KBM-7 (cell line): ENCODE measurements at places on chromosomes 5 and 9.
A peak's percentile ranks its signal among the peaks of the same experiment; 100 is the strongest.

GRCh38 chr5:124212934-124213333 lies 533.5 kb downstream of the ZNF608 start:
- no peak for DNase-seq

DNA sequence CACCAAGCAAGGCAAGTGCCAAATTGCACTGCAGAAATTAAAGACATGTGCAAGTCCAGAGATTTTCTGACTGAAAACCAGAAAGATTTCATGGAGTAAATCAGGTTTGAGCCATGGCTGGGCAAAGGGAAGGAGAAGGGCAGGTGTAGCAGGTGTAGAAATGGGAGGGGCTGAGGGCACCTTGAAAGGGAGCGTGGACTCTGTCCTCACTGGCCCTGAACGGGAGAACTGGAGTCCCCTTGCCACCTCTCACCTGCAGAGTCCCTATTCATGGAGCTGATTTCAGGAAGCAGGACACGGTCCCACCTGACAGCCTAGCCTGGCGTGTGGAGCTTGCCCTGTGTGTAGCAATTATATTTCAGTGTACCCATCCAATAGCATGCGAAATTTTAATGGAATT lies 46.3 kb downstream of the UBE2QL1 start:
- DNase-seq, result no peak

- DNase-seq, result no peak
Observed at GRCh38 chr5:109316634-109317033, 93.1 kb downstream of the PJA2 start.

DNA sequence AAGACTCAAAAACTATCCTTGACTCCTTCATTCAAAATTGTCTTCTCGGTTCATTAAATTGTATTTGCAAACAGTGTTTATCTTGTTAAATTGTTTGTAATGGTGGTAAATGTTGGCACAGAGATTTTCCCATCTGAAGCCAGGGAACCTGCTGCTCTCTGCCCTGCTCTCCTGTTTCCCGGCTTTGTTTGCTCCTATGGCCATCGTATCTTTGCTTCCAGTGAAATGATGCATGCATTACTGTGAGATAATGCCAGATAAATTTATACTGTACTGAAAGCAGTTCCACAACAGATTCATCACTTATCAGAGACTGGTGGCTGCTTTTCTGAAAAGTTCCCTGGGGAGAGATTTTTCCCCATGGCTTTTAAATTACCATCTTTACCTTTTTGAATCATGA lies 81.4 kb downstream of the CD180 start:
- DNase-seq, result no peak

- DNase-seq, result peak; percentile 11
Observed at GRCh38 chr5:154042766-154043165, 4.0 kb downstream of the MFAP3 start.

- DNase-seq, result no peak
Observed at GRCh38 chr5:156221816-156222215, 105.1 kb upstream of the SGCD start.

DNA sequence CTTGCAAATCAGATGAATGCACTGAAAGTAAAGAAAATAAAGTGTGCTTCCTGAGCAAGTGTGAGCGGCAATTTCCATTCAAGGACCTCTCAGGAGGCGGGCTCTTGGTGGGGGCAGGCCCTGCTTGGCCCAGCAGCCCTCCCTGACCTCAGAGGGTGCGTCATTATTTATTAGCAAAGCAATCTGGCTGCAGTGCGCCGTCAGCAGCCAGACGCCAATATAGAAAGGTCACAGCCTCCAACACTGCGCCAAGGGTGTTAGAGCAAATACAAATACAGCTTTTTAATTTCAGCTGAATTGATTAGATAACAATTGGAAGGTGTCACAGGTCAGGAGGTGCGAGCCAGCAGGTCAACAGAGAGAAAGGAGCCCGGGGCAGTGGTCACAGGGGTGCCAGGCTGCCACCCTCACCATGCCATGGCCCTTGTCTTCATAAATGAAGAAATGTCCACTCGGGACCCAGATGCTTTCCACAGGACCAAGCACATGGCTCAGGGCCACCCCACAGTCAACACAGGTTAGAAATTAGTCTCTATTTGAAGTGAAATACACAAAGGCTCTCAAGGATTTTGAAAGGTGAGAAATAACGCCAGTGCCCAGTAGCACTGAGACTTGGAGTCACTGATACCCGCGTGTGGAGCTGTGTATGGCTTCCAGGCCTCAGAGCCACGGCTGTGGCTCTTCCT lies 309.8 kb downstream of the IRX2 start:
- no peak for DNase-seq

DNA sequence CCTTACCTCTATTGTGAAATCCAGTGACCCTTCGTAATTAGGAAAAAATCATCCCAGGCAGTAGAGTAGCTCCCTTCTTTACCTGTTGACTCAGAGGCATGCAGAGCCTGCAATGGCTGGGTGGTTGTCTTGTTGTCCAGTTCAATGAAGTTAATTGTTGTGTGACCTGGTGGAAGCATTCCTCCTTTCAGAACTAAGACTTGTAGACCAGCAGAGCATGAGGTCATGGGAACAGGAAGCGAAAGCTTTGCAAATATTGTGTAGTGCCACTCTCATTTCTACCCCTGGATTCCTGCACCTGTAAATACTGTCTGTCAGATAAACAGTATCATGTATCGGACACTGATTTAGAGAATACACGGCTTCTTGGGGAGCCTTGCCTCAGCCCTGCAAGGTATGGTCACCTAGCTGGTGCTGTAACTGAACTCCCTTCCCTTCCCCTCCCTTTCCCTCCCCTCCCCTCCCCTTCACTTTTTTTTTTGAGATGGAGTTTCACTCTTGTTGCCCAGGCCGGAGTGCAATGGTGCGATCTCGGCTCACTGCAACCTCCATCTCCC lies 5.7 kb upstream of the PRXL2C start:
- no peak for DNase-seq

DNA sequence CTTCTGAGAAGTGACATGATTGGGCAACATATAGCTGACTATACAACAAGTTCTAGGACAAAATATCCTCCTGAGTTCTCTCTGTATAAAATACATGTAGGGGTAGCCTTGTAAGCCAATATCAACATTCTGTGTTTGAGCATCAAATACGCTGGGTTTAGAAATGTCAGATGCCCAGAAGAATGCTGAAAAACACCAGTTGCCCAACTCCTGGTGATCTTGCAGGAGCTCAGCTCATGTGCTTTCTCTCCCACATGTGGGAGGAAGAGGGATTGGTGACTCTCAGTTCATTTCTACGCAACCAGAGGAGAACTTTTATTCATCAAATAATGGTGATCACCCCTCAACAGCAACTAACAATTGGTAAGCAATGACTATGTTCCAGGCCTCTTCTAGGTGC lies 810.9 kb upstream of the ACO1 start:
- no peak for DNase-seq

DNA sequence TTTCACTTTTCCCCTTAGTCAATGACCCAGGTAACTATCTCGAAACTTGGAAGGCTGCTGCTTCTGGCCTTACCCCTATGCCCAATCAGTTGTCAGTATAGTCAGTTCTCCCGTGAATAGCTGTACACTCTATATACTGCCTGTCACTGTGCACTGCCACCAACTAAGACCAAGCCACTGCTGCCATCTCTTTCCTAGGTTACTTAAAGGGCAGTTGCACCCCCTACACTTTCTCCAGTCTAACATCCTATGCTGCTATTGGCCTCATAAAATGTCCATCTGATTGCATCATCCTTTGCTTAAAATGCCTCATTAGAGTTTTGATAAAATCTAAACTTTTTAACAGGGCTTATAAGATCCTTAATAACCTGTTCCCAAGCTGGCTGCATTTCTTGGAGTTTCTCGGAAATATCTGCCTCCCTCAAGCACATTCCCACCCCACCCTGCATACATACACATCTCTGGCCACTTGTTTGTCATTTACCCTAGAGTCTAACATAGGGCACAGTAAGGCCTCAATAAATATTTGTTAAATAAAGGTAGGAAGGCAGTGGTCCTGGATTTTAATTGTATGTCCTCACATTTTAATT lies 32.8 kb upstream of the TNFAIP8 start:
- DNase-seq, result no peak

DNA sequence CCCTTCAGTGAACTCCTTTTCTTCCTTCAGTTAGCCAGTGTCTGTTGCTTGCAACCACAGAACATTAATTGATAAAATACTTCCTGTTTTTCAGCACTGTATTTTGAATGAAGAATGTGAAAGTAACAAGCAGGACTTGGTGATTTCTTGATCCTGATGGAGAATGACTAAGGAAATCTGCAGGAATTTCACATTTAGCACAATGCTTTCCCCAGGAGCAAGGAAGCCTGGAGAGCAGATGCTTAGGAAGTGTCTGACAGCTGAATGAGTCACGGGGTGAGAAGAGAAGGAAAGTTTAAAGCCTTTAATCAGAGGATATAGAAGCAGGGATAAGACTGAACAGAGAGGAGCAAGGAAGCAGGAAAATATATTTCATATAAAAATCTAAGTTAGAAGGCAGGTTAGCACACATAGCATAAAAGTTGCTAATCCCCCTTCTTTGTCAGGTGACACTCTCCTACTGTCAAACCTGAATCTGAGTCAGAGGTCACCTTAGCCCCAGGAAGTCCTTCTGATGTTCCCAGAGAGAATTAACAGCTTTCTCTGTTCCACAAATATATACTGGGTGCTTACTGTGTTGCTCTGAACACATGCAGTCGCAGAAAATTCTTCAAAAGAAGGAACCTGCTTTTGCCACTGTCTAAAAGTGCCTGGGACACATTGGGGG lies 59.7 kb downstream of the GNA14 start:
- peak; percentile 49 for DNase-seq

DNA sequence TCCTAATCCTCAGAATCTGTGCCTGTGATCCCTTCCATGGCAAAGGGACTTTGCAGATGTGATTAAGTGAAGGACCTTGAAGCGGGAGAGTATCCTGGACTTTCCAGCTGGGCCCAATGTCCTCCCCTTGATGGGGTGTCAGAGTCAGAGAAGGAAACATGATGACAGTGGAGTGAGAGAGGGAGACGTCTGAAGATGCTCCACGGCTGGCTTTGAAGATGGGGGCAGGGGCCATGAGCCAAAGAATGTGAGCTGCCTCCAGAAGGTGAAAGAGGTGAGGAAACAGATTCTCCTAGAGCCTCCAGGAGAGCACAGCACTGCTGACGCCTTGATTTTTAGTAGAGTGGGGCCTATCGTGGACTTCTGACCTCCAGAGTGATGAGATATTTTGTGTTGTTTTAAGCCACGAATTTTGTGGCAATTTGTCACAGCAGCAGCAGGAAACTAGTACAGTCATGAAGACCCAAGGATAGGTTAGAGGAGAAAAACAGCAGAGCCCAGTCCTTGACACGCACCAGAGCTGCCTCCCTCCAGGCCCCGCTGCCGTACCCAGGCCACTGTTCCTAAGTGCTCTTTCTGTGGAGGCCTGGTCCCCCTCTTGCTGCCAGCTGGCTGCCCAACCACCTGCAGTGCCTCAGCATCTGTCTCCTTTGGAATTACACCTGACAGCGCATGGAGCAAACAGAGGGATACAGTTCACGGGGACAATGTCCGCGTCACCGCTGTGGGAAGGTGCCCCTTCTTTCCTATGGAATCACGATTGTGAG lies 78.1 kb downstream of the MACROH2A1 start:
- no peak for DNase-seq

DNA sequence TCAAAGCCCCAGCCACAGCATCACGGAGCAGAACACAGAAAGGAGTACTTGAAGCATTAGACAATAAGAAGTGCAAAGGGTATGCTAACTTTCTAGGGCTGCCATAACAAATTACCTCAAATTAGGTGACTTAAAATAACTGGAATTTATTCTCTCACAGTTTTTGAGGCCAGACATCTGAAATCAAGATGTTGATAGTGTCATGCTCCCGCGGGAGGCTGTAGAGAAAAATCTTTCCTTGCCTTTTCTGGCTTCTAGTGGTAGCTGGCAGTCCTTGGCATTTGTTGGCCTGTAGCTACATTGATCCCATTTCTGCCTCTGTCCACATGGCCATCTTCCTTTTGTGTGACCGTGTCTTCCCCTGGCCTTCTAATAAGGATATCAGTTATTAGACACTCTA lies 51.9 kb upstream of the SPDL1 start:
- DNase-seq, result no peak

DNA sequence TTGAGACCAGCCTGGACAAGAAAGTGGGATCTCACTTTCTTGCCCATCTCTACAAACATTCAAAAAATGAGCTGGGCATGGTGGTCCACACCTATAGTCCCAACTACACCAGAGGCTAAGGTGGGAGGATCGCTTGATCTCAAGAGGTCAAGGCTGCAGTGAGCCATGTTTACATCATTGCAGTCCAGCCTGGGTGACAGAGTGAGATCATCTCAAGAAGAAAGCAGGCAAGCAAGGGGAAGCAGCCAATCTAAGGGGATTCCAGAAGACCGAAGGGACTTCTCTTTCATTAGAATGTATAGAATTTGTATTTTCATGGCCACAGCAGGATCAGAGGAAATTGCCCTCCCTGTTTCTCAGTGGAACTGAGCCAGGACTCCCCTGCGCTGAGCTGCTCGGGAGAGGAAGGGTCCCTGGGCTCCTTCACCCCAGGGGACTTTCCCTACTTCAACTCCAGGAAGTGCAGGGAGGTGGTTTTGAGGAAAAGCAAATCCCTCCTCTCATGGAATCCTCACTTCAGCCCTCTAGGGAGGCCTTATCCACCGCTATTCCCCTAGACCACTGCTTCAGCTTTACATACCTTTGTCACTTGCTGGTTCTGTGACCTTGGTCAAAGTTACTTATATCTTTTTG lies 12.1 kb downstream of the WWC1 start:
- no peak for DNase-seq

DNA sequence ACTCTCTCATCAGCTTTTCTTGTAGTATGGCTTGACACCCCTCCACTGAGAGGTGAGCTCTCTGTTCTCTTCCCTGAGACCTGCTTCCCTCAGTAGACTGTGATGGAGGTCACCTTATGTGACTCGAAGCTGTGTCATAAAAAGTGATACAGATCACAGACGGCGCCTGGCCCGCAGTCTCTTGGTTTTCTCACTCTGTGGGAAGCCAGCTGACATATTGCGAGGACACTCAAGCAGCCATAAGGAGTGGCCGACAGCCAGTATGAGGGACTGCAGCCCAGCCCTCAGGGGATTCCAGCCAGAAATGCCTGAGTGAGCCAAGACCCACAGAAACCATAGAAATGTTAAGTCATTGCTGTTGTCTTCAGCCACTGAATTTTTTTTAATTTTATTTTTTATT lies 38.0 kb downstream of the GADD45G start:
- DNase-seq, result no peak

- no peak for DNase-seq
Observed at GRCh38 chr9:77128125-77128789, 49.1 kb upstream of the VPS13A start.

- DNase-seq, result no peak
Observed at GRCh38 chr5:107806271-107806670, 135.5 kb upstream of the EFNA5 start.

GRCh38 chr5:114360816-114361723 lies 800 bp upstream of the KCNN2 start:
- DNase-seq, result peak; percentile 15

- no peak for DNase-seq
Observed at GRCh38 chr5:136013559-136013958, 15.2 kb upstream of the TGFBI start.
